ENCODE measurements at places on chromosomes 6 and 20.

DNA sequence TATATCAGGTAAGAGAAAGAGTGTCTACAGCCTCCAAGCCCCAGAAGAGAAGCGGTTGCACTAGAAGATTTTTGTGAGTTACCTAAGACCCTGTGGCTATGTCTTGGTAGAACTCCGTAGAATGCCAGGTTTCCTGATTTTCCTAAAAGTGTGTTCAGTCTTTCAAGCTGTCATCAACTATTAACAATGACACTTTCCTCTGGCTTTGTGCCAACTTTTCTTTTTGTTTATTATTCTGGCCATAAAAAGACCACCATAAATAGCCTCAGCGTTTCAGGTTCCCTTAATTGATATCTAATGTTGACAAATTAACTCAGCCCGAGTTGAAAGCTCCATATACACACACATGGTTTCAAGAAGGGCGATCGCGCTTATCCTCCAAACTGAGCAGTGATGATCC is 1.2 kb downstream of the PAK5 start:
- DNase-seq, result no peak

DNA sequence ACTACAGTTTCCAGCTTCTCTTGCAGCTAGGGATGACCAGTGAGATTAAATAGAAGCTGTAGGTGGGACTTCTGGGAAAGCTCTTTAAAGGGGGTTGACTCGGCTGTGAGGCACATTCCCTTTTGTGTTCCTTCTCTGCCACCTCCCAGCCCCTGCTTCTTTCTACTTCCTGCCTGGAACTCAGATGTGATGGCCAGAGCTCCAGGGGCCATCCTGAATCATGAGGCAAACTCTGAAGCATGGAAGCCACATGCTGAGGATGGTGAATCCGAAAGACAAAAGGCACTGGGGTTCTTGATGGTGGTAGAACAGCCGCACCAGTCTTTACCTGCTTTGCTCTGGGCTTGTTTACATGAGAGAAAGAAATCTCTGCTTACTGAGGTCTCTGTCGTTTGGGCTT is 9.1 kb downstream of the CEBPB start:
- DNase-seq, result no peak

DNA sequence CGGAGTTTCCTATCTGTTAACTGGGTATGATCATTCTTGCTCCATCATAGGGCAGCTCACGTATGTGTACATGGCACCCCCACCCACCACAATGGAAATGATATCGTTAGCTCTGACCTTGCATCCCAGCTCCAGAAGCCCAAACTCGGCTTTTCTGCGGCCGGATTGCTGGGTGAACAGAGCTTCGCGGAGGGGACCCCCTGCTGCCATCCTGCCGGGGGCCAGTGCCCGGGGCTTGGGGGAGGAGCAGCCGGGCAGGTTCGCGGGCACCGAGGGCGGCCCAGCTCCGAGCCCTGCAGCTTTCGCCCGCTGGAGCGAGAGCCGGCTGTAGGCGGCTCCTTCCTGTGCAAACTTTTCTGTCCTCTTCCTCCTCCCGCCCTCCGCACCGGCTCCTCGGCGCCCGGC is 24.9 kb upstream of the FUCA2 start:
- DNase-seq, result peak; percentile 23

GRCh38 chr6:75932067-75932466 is 140.4 kb downstream of the IMPG1 start:
- DNase-seq, result no peak

- no peak for DNase-seq
Measured at GRCh38 chr6:5498579-5498899, 237.2 kb downstream of the FARS2 start.

DNA sequence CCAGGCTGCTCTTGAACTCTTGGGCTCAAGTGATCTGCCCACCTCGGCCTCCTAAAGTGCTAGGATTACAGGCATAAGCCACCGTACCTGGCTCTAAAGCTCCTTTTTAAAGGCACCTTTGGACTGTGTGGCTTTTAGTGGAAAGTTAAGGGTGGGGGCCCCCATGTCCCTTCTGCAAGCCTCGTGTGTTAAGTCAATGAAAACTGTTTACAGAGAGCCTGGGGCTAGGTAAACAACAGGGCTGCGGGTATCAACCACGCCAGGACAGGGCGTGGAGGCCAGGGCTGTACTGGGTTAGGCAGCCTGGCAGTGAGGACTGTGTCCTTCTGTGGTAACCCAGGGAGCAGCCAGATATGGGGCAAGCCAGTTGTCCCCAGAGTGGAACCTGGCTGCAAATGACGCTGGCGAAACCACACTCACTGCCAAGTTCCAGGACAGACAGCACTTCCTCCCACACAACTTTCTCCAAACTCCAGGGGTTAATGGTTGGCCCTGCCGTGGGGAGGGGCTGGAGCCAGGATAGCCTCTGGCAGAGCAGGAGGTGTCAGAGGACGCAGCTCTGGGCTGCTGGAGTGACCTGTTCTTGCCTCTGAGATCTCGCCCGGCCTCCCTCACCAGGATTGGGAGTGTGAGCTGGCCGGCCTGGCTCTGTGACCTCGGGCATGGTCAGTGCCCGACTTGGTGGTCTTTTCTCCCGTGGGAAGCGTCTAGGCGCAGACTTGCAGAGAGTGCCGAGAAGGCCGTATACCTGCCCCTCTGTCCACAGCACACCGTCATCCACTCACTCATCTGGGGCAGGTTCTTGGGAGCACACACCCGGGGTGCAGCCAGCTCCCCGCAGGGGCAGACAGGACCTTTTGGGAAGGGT is 3.2 kb downstream of the SLC17A9 start:
- DNase-seq, result no peak

- no peak for DNase-seq
Measured at GRCh38 chr6:147170269-147170668, 33.9 kb upstream of the STXBP5 start.

DNA sequence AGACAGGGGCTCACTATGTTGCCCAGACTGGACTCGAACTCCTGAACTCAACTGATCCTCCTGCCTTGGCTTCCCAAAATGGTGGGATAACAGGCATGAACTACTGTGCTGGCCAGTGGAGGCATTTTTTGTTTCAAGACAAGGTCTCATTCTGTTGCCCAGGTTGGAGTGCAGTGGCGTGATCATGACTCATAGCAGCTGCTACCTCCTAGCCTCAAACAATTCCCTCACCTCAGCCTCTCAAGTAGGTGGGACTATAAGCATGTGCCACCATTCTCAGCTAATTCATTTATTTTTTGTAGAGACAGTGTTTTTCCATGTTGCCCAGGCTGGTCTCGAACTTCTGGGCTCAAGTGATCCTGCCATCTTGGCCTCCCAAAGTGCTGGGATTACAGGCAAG is 17.2 kb downstream of the ENPP3 start:
- no peak for DNase-seq

- no peak for DNase-seq
Measured at GRCh38 chr20:36481380-36482043, 59.8 kb upstream of the MYL9 start.

- no peak for DNase-seq
Measured at GRCh38 chr6:41599015-41599851, 39.0 kb upstream of the MDFI start.
